ENCODE measurements at places on chromosomes 6 and 20.

- no peak for DNase-seq
Observed at GRCh38 chr6:160974304-160974771, 17.2 kb upstream of the MAP3K4 start.

DNA sequence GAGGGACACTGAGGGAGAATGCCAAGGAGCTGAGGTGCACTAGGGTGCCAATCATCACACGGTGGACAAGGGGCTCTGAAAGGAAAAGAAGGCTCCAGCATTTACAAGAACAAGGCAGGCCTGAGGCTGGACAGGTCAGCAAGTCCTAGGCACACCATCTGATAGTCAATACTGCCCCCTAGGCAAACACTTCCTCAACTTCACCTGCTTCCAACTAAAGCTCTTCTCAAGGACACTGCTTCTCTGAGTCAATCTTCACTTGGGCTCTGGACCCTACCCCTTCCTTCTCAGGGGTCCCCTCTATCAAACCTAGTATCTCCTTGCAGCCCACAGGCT, 37.7 kb upstream of the SLC4A11 start:
- no peak for DNase-seq

DNA sequence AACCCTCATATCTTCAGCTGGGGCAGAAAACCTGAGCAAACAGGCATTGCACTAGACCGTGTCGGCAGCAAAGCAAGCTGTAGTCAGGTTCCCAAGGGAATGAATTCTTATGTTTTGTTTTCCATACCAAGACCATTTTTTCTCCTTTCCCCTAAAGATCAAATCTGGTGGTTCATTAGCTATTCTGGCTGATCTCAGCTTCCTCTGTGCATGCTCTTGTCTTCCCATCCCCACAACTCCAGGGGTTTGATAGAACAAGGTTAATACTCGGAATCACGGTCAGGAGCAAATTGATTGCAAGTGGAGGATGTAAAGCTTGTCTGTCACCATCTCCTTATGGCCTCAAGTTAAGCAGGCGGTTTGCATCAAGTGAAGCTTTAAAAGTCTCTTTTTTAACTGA, 778.8 kb downstream of the KIF16B start:
- no peak for DNase-seq

GRCh38 chr20:35757098-35757705, 14.6 kb upstream of the PHF20 start:
- no peak for DNase-seq

GRCh38 chr20:35891375-35891774, 62.9 kb downstream of the SCAND1 start:
- DNase-seq = no peak

GRCh38 chr6:105152880-105153279, 26.9 kb downstream of the POPDC3 start:
- DNase-seq = no peak

DNA sequence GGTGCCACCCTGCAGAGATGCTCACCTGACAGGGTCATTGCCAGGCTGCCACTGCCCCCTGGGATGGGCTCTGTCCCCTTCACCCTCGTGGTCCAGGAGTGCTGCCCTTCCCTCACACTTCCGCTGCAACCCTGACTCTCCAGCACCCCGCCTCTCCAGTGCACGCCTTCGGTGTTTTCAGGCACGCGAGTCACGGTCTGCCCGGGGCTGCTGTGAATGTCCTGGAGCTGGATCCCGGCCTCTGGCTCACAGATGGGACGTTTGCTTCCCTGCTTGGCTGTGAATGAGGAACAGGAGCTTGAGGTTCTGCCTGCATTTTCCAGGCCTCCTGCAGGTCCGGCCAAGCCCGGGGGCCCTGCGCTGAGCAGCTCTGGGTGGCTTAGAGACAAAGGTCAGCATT, 343.4 kb downstream of the SMOC2 start:
- DNase-seq = no peak

- DNase-seq = no peak
Observed at GRCh38 chr20:19670829-19671228, 87.2 kb upstream of the RIN2 start.

Data from NCI-H187 (cell line).